Amniotic epithelial cell (primary cell): ENCODE measurements at places on chromosomes 1 and 21.

DNA sequence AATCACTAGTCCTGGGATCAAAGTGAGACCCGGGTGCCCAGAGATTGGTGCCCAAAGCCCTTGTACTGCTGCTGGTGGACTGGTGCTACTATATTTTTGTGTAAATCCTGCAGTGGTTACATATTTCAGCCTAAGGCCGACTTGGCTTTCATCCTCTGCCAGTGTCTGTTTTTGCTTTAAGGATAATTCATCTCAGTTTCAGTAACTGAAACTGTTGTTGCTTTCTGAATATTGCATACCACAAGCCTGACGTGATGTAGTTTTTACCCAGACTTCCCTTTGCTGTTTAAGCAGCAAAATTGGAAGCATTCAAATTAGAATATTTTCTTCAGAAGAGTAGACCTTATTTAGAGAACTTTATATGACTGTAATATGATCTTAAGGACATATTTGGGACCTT, 341.8 kb downstream of the RYR2 start:
- peak; percentile 53 for DNase-seq

DNA sequence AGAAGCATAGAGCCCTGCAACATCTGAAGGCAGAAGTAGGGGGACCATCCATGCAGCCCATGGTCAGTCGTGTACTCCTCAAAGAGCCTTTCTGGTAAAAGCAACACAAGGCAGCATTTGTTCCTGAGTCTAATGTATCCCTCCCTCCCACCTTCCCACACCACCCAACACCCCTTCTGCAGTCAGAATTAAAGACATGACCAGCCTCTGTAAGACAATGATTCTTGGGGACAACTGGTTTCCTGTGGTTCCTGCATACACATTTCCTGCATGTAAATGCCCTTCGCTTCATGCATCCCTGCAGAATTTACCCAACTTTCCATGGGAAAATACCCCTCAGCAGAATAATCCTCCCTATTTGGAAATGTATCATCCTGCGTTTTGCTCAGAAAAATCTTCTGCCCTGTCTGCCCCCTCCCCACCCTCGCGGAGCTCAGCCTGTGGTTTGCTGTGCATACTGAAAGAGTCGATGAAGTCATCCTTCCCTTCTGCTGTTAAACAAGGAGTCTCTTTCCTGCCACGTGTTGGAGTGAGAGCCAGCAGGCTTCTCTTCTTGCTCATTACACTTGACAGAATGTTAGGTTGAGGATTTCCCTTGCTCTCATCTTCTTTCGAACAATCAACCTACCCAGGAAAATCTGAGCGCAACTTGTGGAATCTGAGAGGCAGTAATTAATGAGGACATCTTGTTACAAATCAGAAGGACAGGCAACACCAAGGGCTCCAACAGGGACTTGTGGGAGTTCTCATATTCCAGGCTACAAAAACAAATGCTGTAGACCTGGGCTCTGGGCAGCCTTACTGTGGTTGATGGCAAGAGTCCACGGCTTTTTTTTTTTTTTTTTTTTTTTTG, 4.7 kb downstream of the TNN start:
- DNase-seq: peak; percentile 17

DNA sequence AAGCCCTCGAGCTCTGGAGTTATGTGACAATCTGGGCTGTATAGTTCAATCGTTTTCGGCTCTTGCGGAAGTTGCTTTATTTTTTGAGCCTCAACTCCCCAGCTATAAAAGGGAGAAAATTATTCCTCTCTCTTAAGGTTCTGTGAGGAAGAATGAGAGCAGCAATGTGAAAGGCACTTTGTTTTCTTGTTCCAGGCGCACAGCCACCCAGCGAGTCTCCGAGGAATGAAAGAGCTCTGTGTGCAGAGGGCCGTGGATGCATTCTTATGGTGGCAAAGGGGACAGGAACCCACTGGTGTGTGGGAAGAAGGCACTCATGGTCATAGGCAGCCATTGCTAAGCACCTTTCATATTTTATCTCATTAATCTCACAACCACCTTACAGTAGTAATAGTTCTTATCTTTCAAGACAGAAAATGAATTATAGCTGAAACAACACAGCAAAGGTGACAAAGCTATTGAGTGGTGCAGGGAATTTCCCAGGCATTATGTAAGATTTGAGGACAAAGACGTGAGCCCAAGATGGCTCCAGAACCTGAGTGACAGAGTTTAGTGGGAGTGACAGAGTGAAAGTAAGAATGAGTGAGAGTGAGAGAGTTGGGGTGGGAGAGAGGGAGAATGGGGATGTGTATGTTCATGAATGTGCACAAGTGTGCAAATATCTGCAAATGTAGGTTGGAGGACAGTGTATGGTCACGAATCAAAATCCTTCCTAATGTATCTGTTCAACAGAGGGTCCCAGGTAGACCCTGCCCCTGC, 9.4 kb downstream of the CYP2J2 start:
- no peak for DNase-seq

- no peak for DNase-seq
Observed at GRCh38 chr1:29695803-29696202, 459.5 kb downstream of the PTPRU start.

- no peak for DNase-seq
Observed at GRCh38 chr1:996851-997712, 2.8 kb downstream of the HES4 start.

DNA sequence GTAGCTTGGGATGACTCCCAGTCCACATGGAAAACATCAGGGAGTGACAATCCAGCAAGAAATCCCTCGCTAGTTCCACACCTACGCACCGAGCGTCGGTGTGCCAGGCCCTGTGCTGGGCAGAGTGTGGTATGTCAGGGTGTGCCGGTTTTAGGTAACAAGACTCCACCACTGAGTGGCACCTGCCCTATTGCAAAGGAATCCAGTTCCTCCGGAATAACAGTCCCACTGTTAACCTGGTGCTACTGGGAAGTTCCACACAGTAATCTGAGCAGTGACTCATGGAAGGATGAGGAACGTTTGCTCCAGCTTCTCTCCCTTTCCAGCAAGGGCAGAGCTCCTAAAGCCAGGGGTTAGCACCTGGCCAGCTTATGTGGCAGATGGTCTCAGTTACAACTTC, 14.3 kb downstream of the RNF207 start:
- DNase-seq: peak; percentile 43

DNA sequence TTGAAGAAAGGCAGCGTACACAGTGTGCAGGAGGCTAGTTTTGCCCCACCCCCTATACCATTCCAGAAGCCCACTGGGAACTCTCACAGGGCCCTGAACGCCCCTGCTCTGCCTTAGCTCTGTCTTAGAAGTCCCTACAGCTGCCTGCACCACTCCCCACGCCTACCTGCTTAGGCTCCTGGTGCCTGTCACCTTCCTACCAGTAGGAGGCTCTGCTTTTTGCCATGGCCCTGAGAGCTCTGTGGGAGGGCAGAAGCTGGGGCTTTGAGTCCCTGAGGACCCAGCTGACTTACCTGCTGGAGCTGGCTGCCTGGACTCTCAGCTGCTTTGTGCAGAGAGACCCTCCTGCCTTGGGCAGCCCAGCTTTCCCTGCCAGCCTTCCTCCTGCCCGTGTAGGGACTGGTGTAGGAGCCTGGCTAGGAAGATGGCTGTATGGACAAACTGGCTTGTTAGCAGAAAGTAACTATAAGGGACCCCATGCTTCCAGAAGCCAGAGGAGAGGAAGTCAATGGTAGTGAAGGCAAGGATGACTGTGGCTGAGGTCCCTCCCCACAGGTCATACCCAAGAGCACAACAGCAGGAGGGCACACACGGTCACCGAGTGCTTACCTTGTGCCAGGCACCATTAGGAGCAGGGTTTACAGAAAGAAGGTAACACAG, 9.8 kb upstream of the CELSR2 start:
- peak; percentile 38 for DNase-seq

- no peak for DNase-seq
Observed at GRCh38 chr21:46561445-46562090, 43.3 kb downstream of the S100B start.

DNA sequence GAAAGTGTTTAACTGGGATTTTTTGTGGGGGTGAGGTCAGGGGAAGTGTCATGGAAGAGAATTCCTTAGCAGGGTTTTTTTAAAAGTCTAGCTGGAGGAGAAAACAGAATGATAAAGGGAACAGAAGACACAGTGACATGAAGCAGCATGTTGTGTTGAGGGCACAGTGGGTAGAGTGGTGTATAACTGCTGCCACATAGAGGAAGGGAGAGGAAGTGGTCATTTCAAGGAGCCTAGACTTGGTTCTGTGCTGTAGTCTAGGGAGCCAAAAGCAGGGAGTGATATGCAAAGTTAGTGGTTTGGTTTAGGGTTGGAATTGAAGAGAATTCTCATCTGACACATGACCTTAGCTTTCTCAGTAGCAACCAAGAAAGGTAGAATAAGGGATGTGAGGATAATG, 10.2 kb downstream of the EEIG2 start:
- peak; percentile 43 for DNase-seq

- DNase-seq: no peak
Observed at GRCh38 chr1:31626223-31627207, 9.0 kb downstream of the HCRTR1 start.

DNA sequence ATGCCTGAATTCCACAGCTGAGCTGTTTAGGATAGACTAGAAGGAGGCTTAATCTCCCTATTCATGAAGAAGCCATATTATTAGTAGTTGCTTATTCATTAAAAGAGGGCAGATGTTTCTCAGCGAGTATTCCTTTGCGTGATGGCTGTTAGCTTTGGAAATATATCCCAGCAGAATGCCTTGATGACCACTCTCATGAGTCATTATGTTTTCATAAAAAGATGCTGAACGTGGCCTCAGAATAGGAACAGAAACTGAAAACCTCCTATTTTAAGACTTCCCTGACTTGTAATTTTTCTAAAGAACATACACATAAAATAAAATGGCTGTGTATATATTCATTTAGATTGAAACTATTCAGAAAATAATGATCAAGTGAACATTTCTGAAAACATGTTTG, 9.6 kb upstream of the PLA2G4A start:
- DNase-seq: peak; percentile 78

- DNase-seq: peak; percentile 83
Observed at GRCh38 chr1:201696217-201696761, 132.7 kb upstream of the IPO9 start.

- peak; percentile 67 for DNase-seq
Observed at GRCh38 chr1:61851849-61852669, 109.8 kb downstream of the PATJ start.

- no peak for DNase-seq
Observed at GRCh38 chr1:2628933-2629626, 3.7 kb downstream of the MMEL1 start.

DNA sequence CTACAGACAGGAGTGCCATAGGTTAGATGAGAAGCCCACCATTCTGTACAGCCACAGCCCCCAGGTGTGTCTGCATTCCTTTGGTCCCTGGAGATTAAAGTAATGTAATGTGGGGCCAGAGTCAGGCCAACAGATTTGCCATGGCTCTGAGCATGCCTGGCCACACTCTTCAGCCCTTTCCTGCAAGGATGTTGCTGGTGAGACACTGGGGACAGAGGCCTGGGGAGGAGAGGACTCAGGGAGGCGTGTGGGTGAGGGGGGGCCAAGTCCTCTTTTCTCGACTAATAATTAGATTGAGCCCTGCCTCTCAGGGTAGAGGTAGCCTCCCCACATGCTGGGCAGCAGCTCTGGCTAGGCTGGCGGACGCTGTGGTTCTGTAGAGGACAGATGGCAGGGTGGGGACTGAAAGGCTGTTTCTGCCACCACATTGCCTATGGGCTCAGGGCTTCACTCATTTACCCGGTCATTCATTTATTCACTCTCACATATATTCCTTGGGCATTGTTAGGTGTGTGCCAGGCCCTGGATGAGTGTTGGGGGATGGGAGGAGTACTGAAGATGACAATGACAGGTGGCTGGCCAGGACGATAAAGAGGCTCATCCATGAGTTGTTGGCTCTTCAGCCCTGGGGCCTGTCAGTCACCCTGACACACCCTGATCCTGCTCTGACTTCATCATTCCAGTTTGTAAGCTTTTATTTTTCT, 7.1 kb upstream of the PRCC start:
- no peak for DNase-seq

DNA sequence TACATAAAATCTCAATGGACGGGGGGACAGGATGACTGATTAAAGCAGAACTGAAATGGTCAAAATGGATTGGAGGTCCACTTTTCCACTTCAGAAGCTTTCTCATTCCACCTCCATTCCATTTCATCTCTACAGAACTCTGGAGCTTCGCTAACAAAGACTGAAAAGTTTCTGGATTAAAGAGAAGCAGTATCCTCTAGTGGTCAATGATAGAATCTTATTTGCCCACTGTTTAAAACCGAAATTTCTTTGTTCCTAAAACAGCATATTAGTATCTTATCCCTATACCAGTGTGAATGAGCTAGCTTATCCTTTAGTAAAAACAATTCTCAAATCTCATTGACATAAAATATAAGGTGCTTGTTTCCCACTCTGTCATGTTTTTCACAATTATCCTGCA, 890.6 kb downstream of the KCNT2 start:
- peak; percentile 15 for DNase-seq

DNA sequence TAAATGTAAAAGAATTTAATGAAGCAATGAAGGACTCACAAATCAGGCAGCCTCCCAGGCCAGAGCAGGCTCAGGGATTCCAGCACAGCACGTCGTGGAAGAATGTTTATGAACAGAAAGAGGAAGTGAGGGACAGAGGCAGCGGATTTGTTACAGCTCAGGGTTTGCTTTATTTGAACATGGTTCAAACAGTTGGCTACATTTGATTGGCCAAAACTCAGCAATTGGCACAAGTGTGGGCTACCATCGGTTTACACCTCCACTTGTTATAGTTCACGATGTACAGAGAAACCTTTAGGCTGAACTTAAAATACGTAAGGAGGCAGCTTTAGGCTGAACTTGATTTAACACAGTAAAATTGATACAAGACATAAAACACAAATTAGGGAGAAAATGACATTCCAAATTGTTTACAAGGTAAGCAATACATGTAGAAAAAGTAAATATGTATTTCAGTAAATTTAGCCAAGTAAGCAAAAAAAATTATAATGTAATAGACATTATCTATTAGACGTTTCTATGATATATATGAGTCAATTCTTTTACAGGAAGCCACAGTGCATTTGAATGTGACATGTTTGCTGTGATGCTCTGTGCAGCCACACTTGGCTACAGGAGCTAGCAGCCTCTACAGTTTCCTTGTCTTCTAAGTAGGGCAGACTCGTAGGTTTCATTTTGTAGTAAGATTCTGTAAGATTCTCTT, 126.5 kb downstream of the ADSS2 start:
- DNase-seq: no peak

GRCh38 chr21:44789880-44790279, 11.7 kb downstream of the UBE2G2 start:
- DNase-seq: peak; percentile 66

DNA sequence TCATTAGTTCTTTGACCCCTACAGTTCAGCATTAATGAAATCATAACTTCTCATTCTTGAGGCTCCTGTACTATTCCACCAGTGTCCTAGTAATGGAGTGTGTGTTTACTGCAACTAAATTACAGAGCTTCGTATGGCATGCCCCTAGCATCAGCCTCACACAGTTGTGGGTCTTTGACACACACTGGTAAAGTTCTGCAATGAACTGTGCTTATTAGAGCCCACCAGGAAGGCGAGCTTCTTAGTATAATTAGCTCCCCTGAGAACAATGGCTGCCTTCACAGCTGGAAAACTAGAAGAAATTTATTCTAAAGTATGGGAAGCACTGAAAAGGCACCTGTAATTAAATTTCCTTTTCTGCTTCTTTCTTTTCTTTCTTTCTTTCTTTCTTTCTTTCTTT, 251.1 kb upstream of the RGS18 start:
- DNase-seq: no peak

- no peak for DNase-seq
Observed at GRCh38 chr1:246695666-246696065, 28.5 kb upstream of the SCCPDH start.

GRCh38 chr1:26358411-26359384, 4.8 kb upstream of the CRYBG2 start:
- DNase-seq: no peak

GRCh38 chr1:201461645-201462441, 7.1 kb downstream of the PHLDA3 start:
- DNase-seq: peak; percentile 100
